Aorta (tissue), 5 donors: ENCODE measurements at places on chromosomes 5 and 9.

GRCh38 chr5:113170707-113171106, 194.1 kb downstream of the DCP2 start:
- DNase-seq, result no peak

DNA sequence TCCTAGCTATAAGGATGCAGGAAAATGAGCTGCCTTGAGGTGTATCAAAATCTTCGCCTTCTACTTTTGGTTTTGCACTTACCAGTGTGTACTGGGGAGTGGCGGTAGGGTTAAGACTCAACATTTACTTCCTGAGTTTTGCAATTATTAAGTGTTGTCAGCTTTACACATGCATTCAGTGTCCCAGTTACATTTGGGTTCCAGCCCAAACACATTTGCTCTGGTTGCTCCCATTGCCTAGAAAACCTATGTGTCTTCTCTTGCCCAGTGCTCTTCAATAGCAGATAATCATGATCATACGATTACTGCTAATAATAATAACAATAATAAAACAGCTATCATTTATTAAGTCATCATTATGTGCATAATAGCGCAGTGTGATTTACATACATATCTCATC, 241.5 kb upstream of the PAPPA start:
- no peak for DNase-seq

DNA sequence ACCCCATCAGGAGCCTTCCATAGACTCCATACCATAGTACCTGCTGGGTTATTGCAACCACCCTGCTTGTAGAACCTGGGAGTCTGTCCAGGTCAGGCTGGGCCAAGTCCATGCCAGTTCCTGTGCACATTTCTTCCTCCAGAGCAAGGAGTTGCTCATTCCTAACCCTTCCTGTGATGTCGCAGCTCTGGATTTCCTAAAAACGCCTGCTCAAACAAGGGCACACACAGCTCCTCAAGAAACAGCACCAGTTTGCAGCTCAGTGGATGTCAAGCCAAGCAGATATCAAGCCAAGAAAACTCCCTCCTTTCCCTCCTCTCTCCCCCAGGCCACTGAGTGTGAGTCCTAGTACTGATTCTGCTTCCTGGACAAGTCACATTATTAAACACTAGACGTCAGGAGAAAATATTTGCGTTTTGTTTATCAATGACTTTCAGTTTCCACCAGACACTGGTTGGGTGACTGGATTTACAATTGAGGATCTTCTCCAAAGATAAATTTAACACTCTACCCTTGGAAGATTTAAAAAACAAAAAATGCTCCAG, 59.6 kb downstream of the SLC1A1 start:
- no peak for DNase-seq

DNA sequence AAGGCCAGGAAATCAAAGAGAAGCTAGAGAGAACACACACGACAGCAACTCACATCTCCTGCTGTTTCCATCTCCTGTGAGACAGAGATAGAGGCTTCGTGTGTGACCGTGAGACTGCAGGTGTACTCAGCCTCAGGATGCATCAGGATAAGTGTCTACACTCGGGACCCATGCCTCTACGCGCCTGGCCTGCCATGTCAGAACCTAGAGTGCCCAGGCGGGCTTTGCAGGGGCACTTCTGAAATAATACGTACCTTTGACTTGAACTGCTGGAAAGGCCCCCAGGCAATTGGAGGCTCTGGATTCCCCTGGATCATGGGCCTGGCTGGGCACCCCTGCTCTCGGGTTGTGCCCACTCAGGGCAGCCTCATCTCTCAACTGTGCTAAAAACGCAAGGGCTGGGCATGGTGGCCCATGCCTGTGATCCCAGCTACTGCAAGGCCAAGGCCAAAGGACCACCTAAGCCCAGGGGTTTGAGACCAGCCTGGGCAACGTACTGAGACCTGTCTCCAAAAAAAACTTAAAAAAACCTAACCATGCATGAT, 13.0 kb downstream of the CLPTM1L start:
- peak; percentile 20 for DNase-seq
